NCI-H2171 (cell line): ENCODE measurements at places on chromosomes 16 and 17.

DNA sequence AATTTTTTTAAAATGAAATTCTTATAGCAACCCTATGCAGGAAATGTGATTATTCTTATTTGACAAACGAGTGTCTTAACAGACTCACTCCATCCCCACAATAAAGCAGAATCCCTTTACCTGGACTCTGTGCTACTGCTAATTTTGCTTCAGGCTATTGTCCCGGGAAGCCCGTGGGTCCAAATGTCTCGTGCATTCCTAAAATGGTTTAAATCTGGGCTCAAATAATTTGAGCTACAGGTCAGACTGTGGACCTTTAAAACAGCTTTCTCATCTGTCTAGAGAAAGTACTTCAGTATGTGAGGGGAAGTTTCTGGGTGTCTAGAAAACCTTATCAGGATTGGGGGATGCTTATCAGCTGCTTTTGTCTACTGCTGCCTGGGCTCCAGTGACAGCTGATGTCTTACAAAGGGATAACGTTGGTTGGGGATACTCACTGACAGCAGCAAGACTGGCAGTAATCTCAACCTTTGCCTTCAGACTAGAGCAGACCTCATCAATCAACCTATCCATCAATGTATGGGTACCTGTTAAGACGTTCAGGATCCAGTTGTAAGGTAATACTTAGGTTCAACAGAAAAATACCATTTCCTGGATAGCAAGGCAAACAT lies 197.9 kb upstream of the CDH11 start:
- no peak for DNase-seq

- no peak for DNase-seq
Observed at GRCh38 chr17:37750768-37751475, 6.1 kb upstream of the HNF1B start.

GRCh38 chr16:69166221-69166833 lies 20.6 kb upstream of the SNTB2 start:
- no peak for DNase-seq

- no peak for DNase-seq
Observed at GRCh38 chr17:56108811-56109284, 44.4 kb upstream of the ANKFN1 start.

DNA sequence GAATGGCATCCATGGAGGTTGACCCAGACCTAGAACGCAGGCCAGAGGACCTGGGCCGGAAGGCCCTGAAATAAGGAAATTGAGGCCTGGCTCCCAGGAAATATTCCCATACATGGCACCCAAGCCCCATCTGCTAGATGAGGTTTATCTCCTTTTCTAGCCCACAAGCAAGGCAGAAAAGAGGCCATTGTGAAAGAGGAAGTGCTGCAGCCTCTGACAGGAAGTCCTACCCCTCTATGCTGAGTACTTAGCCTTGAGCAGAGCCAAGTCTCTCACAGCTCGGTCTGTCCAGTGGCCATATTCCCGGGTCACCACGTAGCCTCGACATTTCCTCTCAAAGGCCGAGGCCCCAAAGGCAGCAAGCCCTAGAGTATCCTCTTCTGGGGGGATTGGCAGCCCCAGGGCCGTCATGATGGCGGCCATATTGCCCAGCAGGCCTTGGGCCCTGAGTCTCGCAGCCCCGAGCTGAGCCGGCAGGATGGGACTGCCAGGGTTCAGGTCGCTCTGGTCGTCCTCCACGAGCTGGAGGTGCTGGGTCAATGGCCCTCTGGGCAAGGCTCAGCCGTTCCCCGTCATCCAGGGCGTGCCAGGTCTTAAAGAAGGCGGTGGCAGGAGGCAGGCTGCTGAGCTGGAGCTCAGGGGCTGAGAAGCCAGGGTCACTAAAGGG lies 7.8 kb downstream of the CTF1 start:
- DNase-seq, result no peak

GRCh38 chr17:57408071-57408811 lies 151.9 kb downstream of the MSI2 start:
- peak; percentile 52 for DNase-seq

DNA sequence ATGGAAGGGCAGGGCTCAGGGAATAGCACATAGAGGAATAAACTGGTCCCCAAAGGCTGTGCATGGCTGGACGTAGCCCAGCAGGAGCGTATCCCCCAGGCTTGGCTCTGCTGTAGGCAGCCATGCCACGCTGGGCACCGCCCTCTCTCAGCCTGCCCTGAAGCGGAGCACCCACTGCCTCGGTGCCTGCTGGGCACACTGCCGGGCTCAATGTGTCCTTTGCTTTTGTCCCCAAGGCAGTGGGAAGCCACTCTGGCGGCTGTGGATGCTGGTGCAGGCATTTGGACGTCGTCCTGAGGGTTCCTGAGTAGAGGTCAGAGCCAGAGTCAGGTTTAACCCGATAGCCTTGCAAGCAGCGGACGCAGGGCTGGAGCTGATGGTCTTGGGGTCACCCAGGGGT lies 141.0 kb downstream of the ENGASE start:
- DNase-seq, result no peak

GRCh38 chr17:67459985-67460384 lies 82.9 kb downstream of the PITPNC1 start:
- no peak for DNase-seq

- peak; percentile 75 for DNase-seq
Observed at GRCh38 chr17:65564793-65565192, 3.3 kb upstream of the AXIN2 start.

- DNase-seq, result no peak
Observed at GRCh38 chr16:11692651-11693050, 24.4 kb downstream of the SNN start.

DNA sequence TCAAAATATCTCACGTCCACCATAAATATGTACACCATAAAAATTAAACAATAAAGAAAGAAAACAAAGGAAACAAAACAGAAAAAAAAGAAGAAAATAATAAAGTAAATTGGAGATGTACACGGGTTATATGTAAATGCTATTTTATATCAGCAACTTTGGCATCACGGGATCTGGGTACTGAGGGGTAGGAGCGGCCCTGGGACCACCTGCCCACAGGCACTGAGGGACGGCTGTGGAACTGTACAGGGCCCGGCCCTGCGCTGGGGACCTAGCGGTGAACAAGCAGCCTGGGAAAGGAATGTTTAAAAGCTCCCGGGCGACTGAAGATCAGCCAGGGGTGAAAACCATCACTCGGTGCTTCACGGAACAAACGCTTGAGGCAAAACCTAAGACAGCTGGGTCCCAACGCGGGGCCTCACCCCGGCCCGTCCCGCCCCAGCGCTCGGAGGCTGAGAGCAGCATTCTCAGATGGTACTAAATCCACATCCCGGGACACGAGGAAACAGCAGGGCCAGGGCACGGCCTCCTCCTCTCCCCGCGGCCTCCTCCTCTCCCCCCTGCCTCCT lies 31.2 kb downstream of the NXN start:
- DNase-seq, result no peak

DNA sequence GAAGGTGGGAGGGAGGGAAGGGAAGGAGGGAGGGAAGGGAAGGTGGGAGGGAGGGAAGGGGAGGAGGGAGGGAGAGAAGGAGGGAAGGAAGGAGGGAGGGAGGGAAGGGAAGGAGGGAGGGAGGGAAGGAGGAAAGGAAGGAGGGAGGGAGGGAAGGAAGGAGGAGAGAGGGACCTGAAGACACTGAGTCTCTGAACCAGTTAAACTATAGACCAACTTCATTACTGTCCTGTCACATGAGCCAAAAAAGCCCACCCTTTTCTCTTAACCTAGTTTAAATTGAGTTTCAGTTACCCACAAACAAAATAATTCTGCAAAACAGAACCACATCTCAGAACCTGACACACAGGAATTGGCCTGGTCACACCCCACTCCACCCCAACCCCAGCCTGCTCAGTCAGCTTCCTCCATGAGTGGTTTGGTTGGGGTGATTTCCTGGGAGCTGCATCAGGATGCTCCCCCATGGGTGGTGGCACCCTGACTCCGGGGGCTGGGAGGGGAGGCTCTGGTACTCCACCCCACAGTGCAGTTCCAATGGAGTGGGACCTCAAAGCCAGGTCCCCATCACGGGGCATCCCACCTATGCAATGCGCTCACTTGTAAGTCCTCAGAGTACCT lies 4.7 kb upstream of the PRR29 start:
- DNase-seq, result no peak

DNA sequence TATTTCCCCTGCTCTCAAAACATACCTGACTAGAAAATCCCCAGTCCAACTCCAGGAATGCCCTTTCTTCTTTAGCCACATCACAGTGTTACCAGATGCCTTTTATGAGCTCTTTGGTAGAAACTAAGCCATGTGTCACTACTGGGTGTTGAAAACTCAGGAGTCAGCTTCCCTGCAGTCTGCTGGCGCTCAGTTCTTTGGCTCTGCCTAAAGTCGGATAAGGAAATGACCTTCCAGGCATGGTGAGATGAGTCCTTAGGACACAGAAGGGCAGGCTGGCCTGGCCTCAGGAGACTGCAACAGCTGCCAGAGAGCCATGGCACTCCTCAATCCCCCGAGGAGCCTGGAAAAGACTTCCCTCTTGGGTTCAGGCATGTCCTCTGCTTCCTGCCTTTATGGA lies 89.1 kb downstream of the CDH13 start:
- no peak for DNase-seq

DNA sequence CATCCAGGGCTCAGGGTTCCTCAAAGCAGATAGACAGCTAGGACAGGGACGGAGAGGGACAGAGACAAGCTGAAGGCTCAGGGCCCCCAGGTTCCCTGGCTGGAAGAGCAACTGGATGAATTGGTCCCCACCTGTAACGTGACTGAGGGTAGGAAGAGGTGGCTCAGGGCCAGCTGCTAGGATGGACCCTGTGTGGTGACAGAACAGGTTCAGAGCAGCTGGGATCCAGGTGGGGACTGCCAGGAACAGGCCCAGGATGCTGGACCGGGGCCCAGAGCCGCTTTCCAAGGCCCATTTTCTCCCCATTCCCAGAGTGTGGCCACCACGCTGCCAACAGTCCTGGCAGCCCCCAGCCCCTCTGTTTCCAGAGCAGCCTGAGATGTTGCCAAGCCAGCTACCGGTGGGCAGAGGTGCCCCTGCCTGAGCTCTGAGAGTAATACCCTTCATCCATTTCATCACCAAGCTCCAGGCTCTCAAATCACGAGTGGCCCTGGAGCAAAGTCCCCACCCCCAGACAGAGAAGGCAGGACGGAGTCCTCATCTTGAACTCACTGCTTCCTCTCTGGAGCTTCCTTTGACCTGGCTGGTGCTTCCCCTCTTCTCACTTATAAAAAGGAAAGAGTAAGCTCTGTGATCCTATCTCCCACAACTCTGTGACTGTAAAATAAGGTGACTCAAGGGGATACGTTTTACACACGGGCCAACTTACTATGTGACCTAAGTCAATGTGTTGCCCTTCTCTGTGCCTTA lies 79.6 kb downstream of the TMEM132E start:
- no peak for DNase-seq

DNA sequence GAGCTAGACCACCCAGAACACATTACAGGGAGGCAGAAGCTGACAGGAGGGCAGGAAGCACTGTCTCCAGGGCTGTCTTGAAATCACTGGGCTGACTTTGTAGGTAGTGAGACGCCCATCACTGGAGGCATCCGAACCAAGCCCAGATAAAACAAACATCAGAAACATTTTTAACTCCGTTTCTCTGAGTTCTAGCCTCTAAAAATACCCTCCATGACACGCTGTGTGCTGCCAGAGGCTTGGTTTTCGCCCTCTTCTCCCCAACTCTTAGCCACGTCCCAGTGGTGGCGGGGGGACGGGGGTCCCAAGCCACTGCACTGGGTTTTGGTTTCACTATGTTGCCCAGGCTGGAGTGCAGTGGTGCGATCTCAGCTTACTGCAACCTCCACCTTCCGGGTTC lies 1.2 kb downstream of the CEP295NL start:
- no peak for DNase-seq

- DNase-seq, result no peak
Observed at GRCh38 chr16:68401871-68402747, 46.2 kb downstream of the SMPD3 start.

- no peak for DNase-seq
Observed at GRCh38 chr16:70565053-70565452, 41.4 kb downstream of the SF3B3 start.

DNA sequence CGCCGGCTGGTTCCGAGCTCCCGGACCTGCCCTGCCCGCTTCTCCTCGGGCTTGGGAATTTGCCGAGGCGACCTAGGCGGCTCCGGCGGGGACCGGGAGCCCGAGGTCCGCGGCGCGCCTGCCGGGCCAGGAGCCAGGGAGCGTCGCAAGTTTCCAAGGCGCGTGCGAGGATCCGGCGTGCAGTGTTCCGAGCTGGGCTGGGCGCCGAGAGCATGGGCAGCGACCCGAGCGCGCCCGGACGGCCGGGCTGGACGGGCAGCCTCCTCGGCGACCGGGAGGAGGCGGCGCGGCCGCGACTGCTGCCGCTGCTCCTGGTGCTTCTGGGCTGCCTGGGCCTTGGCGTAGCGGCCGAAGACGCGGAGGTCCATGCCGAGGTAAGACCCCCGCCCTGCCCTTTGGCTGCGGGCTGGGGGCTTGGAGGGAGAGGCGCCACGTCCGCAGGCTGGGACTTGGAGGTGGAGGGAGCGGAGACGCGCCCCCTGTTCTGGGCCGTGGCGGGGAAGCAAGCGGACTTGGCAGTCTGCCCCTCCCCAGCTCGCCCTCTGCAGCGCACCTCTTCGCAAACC lies 668 bp downstream of the MMP15 start:
- no peak for DNase-seq
